ENCODE measurements at places on chromosomes 7 and 10.

- no peak for DNase-seq
Measured at GRCh38 chr7:112197322-112197721, 8.9 kb downstream of the DOCK4 start.

- DNase-seq, result no peak
Measured at GRCh38 chr10:71316056-71316785, 2.8 kb upstream of the SLC29A3 start.

DNA sequence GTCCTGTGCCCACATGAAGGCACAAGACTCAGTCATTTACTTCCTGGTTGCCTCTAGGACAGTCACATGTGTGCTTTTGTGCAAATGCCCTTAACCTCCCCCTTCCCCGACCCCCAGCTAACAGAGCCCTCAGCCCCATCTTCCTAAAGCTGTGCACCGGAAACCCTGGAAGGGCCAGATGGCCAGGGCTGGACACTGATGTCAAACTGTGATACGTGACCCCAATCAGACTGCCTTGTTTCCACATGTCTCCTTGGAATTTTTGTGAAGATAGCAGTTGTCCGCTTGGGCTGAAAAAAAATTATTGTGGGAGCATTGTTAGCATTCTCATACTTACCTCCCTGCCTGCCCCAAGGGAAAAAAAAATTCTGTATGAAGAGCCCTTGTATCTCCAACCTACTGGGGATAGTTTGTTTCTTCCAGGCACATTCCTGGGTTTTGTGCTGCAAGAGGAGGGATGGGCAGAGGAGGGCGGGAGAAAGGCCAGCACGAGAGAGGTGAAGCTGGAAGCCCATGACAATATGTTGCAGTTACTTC lies 17.0 kb upstream of the ADAM12 start:
- DNase-seq, result no peak

GRCh38 chr10:80260295-80261243 lies 28.9 kb downstream of the MAT1A start:
- peak; percentile 26 for DNase-seq

DNA sequence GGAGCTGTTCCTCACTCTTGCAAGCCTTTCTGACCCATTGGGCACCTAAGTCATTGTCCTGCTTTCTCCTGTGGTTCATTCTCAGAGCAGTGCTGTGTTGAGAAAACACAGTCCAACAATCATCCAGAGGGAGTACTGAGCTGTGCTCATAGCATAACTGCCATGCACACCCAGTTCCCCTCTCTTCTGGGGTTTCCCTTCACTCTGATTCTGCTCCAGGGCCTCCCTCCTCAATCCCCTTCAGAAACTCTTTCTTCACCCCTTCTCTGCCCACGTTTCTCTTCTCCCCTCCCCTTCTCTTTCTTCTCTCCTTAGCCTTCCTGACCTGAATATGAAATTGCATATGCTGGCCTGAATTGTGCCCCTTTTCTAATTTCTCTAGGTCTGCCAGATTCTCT lies 155.8 kb downstream of the AOAH start:
- no peak for DNase-seq

DNA sequence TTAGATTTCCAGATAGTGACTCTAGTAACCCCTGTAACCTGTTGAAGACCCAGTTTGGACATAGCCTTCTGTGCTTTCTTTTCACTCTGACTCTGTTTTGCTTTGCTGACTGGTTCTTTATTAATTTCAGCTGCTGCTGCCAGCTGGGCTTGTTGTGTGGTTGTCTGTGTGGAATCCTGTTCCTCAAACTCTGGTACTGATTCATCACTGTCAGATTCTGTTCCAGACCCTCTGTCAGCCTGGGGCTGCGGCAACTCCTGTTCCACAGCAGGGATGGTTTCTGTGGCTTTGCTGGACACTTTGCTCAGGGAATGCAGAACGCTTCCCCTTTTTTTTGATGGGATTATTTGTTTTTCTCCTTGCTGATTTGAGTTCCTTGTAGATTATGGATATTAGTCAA lies 104.9 kb downstream of the SEC23IP start:
- DNase-seq, result no peak

DNA sequence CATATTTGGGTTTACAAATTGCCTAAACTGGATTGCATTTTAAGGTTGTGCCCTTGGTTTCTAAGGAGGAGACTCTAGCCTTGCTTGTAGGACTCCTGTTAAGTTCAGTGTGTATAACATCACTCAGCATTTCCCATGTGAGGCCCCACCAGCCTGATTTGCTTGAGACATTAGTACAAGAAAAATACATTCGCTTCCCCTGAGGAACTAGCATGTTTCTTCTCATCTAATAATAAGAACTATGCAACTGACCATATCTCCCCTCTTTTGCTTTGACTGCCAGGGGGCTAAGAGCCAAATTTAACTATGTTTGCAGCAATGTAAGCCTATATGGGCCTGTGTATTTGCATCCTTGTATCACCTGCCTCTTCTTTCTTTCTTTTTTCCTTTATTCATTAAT lies 737.9 kb downstream of the INHBA start:
- no peak for DNase-seq

GRCh38 chr10:92544296-92544695 lies 29.6 kb downstream of the IDE start:
- DNase-seq, result no peak

DNA sequence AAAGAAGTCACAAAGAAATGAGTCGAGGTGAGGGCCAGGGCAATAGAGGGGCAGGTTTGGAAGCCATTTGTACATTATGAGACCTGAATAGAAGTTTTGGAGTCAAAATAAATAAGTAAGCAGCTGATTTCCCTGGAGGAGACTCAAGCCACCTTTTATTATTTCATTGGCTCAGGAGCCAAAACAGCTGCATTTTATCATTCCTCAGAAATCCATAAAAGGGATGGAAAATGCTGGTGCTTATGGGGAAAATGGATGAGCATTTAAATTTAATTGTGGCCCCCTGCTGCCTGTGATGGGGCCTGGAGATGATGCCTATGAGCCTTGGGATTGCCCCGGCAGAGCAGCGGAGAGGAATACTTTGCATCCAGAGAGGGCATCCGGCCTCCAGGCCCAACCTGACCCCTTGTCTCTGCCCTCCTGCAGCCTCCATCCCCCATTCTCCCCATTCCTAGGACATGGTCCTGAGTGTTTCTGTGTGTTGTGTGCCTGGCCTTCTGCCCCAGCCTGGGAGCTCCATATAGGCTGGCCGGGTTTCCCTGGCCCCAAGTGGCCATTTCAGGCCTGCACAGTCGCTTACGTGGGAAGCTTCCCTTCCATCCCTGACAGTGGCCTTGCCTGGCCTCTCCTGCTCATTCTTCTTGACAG lies 296.8 kb upstream of the ZMIZ1 start:
- DNase-seq, result no peak

- DNase-seq, result no peak
Measured at GRCh38 chr10:132867801-132868644, 74.3 kb downstream of the CFAP46 start.

DNA sequence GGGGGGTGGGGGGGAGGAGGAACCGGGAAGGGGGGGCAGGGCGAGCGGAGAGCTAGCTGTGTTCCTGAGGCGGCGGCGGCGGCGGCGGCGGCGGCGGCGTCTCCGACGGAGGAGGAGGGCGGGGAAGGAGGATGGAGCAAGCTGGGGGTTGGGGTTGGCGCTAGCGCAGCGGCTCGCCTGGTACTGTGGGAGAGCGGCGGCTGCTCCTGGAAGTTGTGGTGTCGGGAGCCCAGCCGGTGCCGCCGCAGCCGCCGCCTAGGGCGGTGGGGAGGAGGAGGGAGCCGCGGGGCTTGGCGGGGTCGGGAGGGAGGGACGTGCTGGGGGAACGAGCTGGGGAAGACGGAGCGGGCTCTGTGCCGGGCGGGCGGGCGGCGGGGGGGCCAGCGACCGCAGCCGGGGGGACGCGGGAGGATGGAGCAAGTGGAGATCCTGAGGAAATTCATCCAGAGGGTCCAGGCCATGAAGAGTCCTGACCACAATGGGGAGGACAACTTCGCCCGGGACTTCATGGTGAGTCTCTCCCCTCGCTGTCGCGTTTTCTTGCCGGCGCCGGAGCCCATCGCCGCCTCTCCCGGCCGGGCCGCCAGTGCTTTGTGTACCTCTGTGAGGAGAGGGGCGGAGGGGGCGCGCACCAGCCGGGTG lies at the start of gene PTPN12:
PTPN12 (plus strand) TSS at position 160 of the 642 bp plus-strand sequence; CDS start at position 412, 252 bp downstream.
- peak; percentile 32 for DNase-seq

- no peak for DNase-seq
Measured at GRCh38 chr7:105829681-105830322, 46.6 kb downstream of the ATXN7L1 start.

DNA sequence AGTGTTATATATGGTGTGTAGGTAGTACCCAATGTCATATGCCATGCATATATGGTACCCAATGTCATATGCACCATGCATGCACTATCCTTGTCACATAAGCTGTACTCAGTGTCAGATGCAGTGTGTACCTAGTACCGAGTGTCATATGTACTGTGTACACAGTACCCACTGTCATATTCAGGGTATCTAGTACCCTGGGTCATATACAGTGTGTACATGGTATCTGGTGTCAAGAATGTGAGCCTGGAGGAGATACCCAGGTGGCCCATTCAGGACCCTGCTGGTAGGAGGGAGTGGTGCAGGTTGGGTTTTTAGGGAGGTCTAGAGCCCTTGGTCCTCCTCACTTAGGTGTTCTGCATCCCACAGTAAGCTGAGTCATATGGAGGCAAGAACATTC lies 1.8 kb downstream of the ZMYND11 start:
- DNase-seq, result peak; percentile 44

- no peak for DNase-seq
Measured at GRCh38 chr10:89164920-89165319, 42.2 kb downstream of the CH25H start.

All from stimulated activated CD4-positive, alpha-beta T cell treated with anti-CD3 and anti-CD28 coated beads, TNF-alpha, amount 100 ng/mL, for 48 hours (primary cell).